ENCODE measurements at places on chromosomes 7 and 10.
A peak's percentile ranks its signal among the peaks of the same experiment; 100 is the strongest.

DNA sequence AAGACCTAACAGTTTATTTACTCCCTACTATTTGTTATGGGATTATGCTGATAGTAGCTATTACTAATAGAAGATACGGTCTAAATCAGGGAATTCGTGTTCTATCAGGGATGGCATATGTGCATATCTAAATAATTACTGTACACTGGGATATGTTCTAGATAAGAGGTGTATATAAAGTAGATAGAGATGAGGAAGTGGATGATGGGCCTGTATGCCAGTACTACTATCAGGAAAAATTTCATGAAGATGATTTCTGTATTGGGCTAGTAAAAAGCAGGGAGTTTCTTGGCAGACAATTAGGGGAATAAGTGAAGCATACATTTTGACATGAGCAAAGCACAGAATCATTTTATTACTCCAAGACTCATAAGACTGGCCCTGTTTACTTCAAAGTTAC lies 26.2 kb downstream of the PTPN12 start:
- DNase-seq, result no peak

DNA sequence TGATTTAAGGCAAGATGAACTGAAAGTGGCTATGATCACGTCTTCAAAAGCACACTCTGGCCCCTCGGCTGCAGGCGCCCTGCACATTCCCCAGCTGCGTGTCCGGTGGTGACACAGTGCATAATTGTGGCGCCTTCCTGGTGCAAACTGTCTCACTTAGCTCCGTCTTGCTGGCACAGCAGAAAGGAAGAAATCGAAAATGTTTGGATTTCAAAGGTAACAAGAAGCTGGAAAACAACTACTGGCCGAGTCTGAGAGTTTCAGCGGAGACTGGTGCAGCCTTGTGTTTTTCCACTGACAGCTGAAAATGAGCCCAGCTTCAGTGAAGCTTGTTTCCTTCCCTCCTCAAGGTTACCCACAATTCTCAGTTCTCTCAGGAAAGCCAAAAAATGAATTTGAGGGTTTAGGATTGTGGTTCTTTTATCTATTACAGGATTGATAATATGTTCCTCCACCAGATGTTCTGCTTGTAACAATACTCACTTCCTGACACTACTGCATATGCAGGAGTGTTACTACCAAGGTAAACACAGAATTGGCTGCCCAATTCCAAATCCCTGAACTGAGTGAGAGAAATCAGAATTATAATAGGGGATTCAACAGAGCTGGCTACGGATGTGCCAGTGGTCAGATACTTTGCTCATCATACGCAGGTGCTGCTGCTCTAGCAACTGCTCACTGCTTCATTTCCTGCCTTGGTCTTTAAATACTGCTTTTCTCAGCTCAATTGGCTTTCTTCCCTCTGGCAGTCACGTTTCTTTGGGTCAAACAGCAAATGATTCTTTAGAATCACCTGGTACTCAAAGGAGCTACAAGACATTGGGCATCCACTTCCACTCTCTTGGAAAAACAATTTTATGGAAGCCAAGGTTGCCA lies 63.7 kb downstream of the TRUB1 start:
- DNase-seq, result no peak

DNA sequence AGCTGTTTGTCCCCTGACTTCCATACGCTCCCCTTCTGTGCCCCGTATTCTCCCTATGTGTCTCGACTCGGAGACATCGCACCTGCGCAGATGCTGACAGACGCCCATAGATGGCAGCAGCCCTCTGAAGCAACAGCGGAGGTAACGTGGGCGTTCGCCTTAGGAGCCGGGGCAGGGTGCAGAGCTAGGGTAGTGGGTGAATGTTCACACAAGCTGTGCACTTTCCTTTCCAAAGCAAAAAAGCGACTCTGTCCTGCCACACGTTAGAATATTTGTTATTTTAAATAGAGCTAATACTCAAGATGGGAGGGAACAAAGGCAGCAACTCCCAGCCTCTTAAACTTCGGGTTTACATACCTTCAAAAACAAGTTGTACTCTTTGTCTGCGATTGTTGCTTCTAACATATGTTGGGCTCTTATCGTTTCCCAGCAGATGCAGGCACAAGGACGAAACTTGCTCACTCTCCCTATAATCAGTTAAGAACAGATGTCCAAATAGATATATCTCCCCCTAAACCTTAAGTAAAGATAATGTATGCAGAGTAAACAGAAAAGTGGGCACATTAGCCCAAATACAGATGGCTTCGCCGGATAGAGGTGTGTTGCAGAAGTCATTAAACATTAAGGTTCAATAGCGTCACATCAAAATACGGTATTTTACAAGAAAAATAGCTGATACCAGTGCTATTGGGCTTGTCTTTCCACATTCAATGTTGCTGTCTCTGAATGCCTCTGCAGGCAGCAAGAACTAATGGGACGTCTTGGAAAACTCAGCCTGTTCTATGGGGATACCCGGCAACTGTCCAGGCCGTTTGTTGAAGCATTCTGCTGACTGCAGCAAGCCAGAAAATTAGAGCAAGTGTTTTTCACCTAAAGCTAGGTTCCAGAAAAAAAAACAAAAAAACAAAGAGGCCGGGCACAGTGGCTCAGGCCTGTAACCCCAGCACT lies 340.3 kb upstream of the PRKCQ start:
- peak; percentile 95 for DNase-seq

- DNase-seq, result no peak
Measured at GRCh38 chr7:127976056-127976737, 55.0 kb downstream of the LRRC4 start.

- no peak for DNase-seq
Measured at GRCh38 chr7:64853679-64854078, 49.4 kb upstream of the ZNF273 start.

- no peak for DNase-seq
Measured at GRCh38 chr10:78193189-78193588, 159.5 kb downstream of the RPS24 start.

GRCh38 chr10:79488336-79488735 lies 24.0 kb upstream of the EIF5AL1 start:
- peak; percentile 16 for DNase-seq

- no peak for DNase-seq
Measured at GRCh38 chr10:62511656-62512055, 137.5 kb downstream of the ZNF365 start.

DNA sequence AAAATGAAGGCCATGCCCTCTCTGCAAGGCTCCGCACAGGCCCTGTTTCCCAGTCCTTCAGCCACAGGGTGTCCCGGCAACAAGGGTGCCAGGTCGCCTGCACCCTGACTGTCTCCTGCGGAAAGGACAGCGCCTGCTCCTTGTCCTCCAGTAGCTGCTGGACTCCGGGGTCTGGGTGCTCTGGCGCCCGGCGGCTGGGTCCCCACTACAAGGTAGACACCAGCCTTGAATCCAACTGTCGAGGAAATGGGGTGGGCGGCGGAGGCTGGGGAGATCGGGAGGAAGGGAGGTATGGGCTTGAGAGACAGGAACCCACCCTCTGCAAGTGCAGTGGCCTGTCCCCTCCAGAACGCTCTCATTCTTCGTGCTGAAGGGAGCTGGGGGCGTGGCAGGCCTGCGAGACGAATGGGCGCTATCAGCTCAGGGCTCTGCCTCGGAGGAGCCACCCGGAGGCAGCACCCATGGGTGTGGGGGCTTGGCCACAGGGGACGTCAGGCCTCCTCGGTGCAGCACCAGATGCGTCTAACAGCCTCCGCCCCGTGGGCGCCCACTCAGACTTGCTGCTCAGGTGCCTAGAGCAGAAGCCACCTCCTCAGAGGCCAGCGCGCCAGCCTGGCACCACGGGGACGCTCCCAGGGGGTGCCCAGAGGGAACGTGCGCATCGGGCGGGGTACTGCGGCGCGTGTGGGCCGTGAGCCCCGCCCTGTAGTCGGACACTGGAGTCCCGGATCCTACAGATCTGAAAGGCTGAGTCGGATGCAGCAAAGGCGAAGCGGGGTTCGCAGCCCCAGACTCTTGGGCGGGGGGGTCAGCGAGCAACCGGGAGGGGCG lies 15.6 kb downstream of the ADAM8 start:
- DNase-seq, result peak; percentile 84

GRCh38 chr7:100677308-100678267 lies 4.0 kb downstream of the GNB2 start:
- DNase-seq, result no peak

GRCh38 chr10:28408237-28408777 lies 105.4 kb upstream of the MPP7 start:
- DNase-seq, result no peak

DNA sequence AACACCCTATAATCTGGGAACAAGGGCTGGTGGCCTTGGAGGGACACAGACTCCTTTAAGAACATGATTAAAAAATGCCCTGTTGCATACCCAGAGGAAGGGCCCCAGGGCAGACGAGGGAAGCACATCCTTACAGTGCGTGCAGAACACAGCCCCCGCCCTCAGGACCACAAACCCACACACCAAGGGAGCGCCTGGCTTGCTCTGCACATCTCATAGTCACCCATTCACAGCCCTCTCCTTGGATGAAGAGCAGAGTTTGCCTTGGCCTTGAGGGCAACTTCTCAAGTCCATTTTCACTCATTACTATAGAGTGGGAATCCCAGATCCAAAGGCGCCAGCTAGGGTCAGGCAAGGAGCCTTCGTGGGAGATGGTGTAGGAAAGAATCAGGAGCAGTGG lies 6.3 kb upstream of the VSIR start:
- DNase-seq, result no peak

GRCh38 chr7:28474282-28474638 lies 61.9 kb downstream of the CREB5 start:
- DNase-seq, result no peak

DNA sequence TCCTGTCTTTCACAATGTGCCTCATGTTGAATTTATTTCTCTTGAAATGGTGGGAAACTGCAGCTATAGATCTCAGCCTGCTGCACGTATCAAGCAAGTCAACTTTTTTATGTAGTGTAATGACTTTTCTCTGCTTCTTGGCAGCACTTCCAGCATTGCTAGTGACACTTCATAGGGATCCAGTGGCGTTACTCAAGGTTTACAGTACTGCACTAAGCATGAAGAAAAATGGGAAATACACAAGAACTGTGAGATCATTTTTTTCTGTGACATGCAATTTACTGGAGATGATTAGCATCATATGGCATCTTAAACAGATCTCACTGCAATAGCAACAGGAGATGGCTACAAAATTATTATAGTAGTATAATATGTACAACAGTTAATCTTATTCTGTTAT lies 90.9 kb downstream of the POLR1F start:
- no peak for DNase-seq
